ENCODE measurements at places on chromosomes 6 and 20. TPM values are rescaled to one million over a fixed set of nuclear protein-coding genes. Genes with fewer than 3 reads are reported as not detected.

EYA2 gene
- not detected for total RNA-seq

EYA4 gene
- 0.58 TPM for total RNA-seq

MCCD1 gene
- total RNA-seq: not detected

WFDC12 gene
- not detected for total RNA-seq

SSTR4 gene
- not detected for total RNA-seq

GHRH gene
- total RNA-seq: not detected

ZSCAN31 gene
- 5.6 TPM for total RNA-seq

CST1 gene
- not detected for total RNA-seq

EMILIN3 gene
- total RNA-seq: 0.62 TPM

TRIM40 gene
- not detected for total RNA-seq

PARD6B gene
- 24.0 TPM for total RNA-seq

EFCAB8 gene
- not detected for total RNA-seq

HLA-DRA gene
- 0.62 TPM for total RNA-seq

APOBEC2 gene
- total RNA-seq: not detected

THBD gene
- 17.1 TPM for total RNA-seq

PPIL6 gene
- 1.6 TPM for total RNA-seq

BTN1A1 gene
- not detected for total RNA-seq

TSPYL1 gene
- 73.5 TPM for total RNA-seq

DEFB132 gene
- total RNA-seq: not detected

RNF182 gene
- 8.1 TPM for total RNA-seq

ADGRF5 gene
- 0.13 TPM for total RNA-seq

PLA2G7 gene
- 1.1 TPM for total RNA-seq

FAM184A gene
- 4.0 TPM for total RNA-seq

CEP85L gene
- 3.3 TPM for total RNA-seq

TFAP2D gene
- not detected for total RNA-seq
